ENCODE measurements at places on chromosomes 13 and 19.

- no peak for DNase-seq
These were observed 2.7 kb downstream of the PSG8 start for GRCh38 chr19:42762789-42763188.

- DNase-seq, result no peak
These were observed 888 bp downstream of the NOTCH3 start for GRCh38 chr19:15199661-15200552.

- no peak for DNase-seq
These were observed 33.5 kb upstream of the PABPC3 start for GRCh38 chr13:25062479-25062878.

- no peak for DNase-seq
These were observed 90.0 kb downstream of the OXGR1 start for GRCh38 chr13:96904232-96904631.

DNA sequence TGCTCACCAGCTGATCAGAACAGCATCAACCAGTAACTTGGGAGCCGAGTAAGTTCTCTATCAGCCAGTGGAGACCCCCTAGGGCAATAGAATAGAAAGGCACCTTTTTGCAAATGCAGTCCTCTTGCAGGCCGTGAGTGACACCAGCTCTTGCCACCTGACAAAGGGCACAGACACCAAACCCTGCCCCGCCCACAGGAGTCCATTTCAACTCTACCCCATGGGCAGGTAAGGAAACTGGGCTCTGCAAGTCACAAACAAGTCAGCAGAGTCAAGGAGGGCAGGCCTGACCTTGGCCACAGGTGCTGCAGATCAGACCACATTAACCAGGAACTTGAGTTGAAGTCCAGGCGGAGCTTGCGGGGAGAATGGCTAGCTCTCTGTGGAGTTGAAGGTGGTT is 77.4 kb upstream of the SPATA13 start:
- no peak for DNase-seq

DNA sequence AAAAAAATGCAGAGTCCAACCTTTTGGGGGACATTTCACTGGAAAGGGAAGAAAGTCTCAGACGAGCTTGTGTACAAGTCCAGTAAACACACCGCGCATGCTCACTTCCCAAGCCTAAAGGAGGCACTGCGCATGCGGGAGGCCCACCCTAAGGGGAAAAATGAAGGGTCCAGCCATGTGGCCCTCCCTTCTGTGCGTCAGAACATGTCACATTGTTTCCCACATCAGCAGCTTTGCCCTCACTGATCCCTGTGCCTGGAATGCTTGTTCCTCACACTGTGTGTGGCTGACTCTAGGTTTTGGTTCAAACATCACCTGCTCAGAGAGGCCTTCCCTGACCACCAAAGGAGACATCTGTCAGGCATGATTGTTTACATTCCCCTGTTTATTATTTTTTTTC is 4.4 kb downstream of the ELSPBP1 start:
- no peak for DNase-seq

DNA sequence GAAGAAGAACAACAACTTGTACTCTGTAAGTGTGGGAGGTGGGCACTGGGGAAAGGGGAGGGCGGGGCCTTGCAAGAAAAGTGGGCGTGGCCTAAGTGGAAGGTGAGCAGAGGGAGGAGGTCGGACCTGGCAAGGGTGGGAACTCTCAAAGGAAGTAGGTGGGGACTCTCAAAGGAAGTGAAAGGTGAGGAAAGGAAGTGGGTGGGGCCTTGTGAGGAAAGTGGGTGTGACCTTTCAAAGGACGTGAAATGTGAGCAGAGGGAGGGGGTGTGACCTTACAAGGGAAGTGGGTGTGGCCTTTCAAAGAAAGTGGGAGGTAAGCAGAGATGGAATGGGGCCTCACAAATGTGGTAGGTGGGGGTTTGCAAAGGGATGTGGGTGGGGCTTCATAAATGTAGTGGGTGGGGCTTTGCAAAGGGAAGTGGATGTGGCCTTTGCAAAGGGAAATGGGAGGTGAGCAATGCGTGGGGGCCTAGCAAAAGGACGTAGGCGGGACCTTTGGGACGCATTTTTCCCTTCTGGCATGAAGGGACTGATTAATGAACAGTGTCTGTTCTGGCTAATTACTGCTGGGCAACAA is 25.9 kb downstream of the ACSBG2 start:
- no peak for DNase-seq

DNA sequence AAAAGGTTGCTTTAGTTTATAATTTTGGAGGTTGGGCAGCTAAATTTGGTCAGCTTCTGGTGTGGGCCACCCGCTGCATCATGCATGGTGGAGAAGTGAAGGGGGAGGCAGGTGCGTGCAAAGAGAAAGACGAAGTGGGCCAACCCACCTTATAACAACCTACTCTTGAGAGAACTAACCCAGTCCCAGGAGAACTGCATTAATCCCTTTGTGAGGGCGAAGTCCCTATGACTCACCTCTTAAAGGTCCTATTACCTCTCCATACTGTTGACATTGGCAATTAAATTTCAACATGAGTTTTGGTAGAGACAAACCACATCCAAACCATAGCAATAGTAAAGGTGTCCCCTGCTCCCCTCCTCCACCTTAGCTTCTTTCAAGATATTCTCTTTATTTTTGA is 7.7 kb upstream of the FGF9 start:
- DNase-seq, result no peak

GRCh38 chr19:39193803-39194202 is 3.0 kb upstream of the NCCRP1 start:
- DNase-seq, result no peak

DNA sequence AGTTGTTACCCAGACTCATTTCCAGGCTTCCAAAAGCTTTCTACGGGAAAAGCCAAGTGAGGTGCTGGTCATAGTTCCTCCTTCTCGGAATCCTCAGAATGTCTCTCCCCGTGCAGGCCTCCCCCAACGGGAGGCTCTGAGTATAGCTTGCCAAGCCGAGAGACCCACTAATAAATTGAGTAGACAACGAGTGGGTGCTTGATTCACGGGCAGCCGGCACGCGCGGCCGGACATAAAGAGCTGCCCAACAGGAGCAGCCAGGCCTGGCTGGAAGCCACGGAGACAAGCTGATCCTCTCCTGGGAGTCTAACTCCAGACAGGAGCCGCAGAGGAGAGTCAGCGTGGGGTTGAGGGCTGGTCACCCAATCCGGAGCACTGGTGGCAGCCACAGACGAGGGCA is 43.4 kb upstream of the MEDAG start:
- no peak for DNase-seq

DNA sequence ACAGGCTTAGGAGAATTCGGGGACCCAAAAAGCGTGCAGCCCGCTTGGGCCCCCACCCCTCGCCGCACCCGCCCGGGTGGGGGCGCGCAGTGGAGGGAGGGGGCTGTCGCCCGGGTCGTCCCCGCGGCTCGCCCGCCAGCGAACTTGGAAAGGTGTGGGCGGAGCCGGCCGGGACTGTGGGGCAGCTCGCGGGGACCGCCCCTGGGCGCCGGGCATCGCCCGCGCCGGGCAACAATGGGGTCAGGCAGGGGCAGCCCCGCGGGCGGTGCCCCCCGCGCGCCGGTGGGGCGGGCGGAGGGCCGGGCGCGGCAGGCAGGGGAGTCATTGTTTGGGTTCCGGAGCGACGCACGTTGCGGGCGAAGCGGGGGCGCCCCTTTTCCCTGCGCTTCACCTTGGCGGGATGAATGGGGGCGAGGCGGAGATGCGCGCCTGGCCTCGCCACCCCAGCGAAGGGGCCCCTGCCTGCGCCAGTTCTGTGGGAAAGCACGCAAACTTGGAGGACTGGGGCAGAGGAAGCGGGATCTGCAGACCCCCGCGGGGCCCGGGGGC is 647 bp upstream of the KLF12 start:
- DNase-seq, result peak; percentile 79

GRCh38 chr19:38264486-38265212 is at the start of gene SPINT2:
Gene SPINT2, plus strand, starts transcription at chr19:38264573. Its CDS starts 320 bp downstream, at chr19:38264893.
- DNase-seq, result no peak

DNA sequence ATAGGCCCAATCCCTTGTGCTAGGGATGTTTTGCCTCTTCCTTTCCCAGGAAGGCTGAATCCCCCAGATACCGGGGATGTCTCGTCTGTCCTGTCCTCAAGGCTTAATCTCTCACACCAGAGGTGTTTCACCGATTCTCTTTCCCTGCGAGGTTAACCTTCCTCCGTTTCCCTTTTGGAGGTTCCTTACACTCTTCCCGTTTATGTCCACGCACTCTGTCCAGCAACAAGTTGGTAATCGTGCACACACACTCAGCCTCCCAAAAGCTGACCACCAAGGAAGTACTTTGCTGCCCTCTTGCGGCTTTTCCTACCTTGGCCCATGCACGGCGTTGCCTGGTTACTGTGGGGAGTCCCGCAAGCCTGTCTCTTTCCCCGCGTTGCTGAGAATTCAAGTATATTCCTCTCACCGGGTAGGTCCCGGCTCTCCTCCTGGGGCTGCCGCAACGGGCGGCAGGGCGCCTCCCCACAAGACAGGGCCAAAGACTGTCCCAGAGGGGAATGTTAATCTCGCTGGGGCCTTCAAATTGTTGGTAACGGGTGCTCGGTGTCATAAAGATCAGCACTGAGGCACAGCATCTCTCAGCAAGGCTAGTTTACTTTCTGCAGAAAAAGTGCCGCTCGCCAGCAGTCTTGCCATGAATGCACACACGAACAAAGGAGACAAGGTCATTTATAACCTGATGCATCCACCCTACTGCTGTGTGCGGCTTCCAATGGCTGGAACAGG is 36.7 kb upstream of the CD177 start:
- DNase-seq, result no peak

DNA sequence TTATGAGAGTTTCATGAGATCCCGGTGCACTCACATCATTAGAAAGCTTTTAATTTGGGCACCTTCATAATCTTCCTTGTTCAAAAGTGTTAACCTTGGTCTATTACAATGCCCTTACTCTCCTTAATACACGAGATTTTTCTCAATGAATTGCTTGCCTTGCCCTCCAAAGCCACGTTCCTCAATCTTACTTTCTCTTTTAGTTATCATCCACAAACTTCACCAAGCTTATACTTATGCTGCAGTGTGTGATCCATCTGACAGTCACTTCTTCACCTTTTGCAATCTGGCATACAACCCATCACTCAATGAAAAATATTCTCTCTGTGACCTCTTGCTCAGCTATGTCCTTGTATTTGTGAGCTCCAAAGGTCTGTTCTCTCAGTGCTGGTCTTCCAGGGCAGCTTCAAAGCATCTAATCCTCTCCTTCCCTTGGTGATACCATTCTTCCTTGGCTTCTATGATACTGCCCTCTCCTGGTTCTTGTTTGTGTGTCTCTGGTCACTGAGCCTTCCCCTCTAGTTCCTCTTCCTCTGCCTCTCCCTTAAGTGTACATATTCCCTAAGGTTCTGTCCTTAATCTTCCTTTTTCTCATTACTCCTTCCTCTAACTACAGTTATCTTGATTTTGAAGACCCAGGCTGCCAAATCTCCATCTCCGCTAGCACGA is 202.2 kb upstream of the STARD13 start:
- DNase-seq, result no peak

GRCh38 chr19:6273701-6274601 is 5.8 kb downstream of the MLLT1 start:
- no peak for DNase-seq

GRCh38 chr19:13028027-13028426 is 32.8 kb downstream of the NFIX start:
- DNase-seq, result no peak

DNA sequence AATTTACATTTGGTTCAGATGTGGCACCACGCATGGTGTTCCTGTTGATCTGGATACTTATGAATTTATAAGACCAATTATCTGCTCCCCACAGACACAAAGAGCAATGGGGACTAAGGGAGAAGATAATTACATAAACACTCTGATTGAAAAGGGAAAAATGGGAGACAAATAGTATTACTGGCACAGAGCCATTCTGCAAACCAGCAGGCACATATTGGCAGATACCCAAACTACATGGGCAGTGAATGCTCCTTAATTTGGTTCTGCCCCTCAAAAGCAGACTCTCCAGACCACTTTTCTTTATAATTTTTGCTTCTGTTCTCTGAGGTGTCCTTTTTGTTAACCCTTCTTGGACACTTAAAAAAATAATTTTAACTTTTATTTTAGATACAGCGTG is 1674.2 kb downstream of the PCDH9 start:
- no peak for DNase-seq

DNA sequence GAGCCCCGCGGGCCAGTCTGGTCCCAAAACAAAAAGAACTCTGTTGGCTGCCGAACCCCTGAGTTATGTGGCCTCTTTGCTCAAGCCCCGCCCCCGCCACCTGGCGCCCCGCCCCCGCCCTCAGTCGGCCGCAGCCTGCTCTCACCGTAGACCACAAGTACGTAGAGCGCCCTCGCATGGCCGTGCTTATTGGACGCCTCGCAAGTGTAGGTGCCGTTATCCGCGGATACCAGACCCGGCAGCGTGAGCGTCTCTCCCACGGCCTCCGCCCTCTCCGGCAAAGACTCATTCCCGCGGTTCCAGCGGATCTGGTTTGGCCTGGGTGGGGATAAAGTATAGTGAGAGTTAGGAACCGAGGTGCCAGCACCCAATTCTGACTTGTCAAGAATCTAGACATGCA is 5.5 kb upstream of the ZNF428 start:
- DNase-seq, result peak; percentile 90

DNA sequence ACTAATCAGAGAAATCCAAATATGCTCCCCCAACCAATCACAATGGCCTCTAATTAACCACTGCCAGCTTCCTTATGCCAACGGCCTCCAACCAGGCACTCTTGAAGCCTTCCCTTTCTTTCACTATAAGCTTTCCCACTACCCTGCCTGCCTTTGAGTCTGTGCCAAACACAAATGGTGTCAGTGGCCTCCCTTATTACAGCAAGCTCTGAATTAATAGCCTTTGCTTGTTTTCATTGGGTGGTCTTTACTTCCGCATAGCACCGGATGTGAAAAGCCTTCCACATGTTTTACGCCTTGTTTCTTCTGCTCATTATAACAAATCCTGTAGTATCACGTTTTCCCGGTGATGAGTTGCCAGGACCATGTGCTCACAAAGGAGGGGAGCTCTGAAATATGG is 1.4 kb upstream of the EDDM13 start:
- no peak for DNase-seq

GRCh38 chr13:65103351-65103750 is 2126.8 kb downstream of the PCDH9 start:
- DNase-seq, result no peak

GRCh38 chr13:37417060-37417441 is 181.5 kb downstream of the POSTN start:
- no peak for DNase-seq

GRCh38 chr19:12913011-12913561 is 6.0 kb downstream of the SYCE2 start:
- no peak for DNase-seq

DNA sequence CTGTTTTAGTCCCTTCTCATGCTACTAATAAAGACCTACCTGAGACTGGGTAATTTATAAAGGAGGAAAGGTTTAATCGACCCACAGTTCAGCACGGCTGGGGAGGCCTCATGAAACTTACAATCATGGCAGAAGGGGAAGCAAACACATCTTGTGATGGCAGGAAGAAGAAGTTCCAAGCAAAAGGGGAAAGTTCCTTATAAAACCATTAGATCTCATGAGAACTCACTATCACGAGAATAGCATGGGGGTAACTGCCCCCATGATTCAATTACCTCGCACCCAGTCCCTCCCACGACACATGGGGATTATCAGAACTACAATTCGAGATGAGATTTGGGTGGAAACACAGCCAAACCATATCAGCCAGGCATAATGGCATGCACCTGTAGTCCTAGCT is 13.0 kb upstream of the STRN4 start:
- DNase-seq, result no peak
